ENCODE measurements at places on chromosomes 16 and 17.

GRCh38 chr16:471353-472198, 46.1 kb downstream of the RAB11FIP3 start:
- peak; percentile 53 for DNase-seq

DNA sequence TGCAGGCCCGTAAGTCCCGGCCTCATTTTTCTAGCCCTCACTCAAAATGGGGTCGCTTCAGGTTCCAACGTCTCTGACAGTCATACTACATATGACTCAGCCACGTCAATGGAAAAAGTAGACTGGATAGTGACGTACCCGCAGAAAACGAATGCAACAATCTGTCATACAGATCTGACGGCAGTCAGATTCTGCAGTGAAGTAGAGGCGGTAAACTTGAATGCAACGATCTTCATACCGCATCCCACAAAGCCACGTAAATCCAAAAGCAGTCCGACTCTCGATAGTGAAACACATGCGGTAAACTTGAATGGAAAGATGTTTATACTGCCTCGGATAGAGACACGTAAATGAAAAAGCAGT, 38.4 kb upstream of the ARL4D start:
- no peak for DNase-seq

GRCh38 chr17:27247071-27247957, 46.6 kb upstream of the WSB1 start:
- DNase-seq: no peak

DNA sequence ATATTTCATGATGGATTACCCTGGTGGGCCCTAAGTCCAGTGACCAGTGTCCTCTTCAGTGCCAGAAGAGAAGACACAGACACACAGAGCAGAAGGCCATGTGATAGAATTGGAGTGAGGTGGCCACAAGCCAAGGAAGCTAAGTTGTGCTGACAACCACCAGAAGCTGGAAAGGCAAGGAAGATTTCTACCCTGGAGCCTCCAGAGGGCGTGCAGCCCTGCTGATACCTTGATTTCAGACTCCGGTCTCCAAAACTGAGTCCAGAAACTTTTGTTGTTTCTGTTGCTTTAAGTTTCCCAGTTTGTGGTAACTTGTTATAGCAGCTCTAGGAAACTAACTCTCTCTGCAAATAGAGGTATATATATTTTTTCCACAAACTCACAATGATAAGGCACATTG, 396.6 kb upstream of the ASIC2 start:
- DNase-seq: no peak

GRCh38 chr16:47699106-47699505, 238.0 kb downstream of the PHKB start:
- no peak for DNase-seq

DNA sequence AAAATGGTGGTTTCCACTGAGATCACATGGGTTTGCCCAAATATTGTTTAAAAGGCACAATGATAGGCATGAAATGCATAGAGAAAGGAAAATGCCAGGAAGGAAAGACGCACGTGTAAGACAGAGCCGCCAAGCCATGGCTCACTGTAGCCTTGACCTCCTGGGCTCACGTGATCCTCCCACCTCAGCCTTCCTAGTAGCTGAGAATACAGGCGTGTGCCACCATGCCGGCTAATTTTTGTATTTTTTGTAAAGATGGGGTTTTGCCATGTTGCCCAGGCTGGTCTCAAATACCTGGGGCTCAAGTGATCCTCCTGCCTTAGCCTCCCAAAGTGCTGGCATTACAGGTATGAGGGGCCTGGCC, 4.0 kb downstream of the BHLHA9 start:
- DNase-seq: no peak

DNA sequence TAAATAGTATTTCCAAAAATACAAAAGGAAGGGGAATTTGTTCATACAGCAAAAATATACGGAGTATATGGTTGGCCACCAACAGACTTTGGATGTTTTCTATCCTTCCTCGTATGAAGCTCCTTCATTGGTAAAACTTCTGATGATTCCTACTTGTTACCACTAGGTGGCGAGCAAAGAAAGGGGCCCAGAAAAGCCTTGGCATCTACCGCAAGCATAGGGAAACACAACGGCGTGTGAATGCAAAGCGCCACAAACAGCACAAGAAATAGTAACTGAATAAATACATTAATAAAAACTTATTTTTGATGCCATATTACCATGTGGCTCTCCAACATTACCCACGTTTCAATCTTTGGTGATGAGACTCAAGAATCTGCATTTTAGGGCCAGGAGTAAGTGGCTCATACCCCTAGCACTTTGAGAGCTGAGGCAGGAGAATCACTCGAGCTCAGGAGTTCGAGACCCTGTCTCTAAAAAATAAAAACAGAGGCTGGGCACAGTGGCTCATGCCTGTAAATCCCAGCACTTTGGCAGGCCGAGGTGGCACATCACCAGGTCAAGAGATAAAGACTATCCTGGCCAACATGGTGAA, 34.5 kb downstream of the YWHAE start:
- peak; percentile 35 for DNase-seq

GRCh38 chr17:7523033-7523432, 25.8 kb upstream of the TNFSF12 start:
- peak; percentile 9 for DNase-seq
